A172 (cell line): ENCODE measurements at places on chromosomes 5 and 9.

DNA sequence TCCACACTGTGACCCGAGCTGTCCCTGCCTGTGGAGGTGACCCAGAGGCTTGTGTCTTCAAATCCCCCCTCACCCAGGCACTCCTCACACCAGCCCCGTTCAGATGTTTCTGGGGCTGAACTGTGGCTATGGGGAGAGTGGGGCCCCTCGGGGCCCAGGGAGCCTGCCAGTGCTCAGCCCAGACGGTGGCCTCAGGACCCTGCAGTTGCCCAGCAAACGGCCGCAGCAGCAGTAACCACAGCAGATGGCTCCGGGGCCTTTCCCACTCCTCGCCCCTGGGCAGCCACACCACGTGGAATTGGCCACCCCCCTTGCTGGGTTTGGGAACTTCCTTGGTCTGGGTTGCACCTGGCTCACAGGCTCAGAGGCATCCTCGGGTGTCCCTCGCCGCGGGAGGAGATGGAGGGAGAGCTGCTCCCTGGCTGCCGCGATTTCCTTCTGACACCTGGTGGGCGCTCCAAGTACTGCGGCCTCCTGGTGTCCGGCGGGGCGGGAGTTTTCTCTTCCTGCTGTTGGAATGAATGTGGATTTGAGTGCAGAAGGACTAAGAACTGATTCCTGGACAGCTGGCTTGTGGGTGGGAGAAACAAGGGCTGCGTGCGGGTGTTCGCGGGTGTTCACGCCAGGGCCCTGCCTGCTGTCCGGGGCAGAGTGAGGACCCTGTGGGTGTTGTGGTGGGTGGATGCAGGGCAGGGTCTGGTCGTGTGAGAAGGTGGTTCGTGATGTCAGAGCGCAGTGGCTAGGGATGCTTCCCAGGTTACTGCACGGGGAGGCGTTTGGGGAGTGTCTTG, 97.5 kb downstream of the COL5A1 start:
- DNase-seq, result peak; percentile 50

DNA sequence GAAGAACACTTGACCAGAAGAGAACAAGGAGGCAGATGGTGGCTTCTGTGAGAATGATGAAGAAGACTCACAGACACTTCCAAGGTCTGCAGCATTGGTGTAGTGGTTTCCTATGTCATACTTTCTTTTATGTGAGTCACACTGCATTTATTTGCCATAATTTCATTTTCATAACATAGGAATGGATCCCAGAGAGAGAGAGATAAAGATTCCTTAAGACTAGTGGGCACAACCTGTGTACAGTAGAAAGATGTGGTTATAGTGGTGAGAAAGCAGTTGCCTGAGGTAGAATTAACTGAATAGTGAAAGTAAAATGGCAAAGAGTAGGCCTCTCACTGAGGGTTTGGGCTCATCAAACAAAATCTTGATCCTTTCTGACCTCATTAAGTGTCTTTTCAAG, 7.6 kb upstream of the CCDC152 start:
- no peak for DNase-seq

GRCh38 chr5:63401436-63402046, 560.7 kb downstream of the HTR1A start:
- peak; percentile 36 for DNase-seq

DNA sequence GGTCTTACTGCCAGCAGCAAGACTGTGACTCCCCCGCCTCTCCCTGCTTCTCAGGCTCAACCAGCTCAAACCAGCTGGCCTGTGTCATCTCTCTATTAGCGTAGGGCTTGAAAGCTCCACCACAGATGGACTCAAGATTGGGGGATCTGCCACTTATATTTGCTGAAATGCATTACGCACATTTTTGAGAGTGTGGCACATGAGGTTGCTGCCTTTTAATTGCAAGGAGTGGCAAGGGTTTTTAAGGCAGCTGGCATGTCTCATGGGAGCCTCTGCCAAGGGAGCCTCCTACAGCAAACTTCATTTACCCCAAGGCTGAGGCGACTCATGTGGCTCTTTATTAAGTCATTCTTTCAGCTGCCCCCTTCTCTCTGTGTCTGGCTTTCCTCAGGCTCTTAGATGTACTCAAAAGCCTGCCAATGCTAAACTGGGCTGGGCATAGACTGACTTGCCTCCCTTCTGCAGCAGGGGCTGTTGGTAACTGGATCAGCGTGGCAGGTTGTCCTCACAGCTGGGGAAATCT, 219.3 kb downstream of the SMARCA2 start:
- no peak for DNase-seq

DNA sequence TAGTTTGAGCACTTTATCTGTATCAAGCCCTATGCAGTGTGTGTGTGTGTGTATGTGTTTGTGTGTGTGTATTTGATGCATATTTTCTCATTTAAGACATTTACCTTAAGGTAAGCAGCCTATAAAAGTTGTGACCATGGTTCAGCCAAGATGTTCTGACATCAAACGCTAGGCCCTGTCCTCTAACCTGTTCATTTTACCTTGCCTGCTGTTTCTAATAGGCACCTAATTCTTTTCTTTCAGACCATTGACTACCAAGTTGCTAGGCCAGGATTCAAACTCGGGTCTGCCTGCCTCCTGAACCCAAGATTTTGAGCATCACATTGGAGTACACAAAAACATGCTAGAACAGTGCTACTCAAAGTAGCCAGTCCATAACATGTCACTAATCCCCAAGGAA, 274.5 kb downstream of the PLK2 start:
- DNase-seq, result no peak

GRCh38 chr5:672329-673160, 20.6 kb downstream of the TPPP start:
- peak; percentile 47 for DNase-seq

- DNase-seq, result peak; percentile 25
These were observed 62.2 kb upstream of the IL33 start for GRCh38 chr9:6153425-6153824.

GRCh38 chr5:127556609-127557334, 39.3 kb downstream of the PRRC1 start:
- DNase-seq, result no peak

DNA sequence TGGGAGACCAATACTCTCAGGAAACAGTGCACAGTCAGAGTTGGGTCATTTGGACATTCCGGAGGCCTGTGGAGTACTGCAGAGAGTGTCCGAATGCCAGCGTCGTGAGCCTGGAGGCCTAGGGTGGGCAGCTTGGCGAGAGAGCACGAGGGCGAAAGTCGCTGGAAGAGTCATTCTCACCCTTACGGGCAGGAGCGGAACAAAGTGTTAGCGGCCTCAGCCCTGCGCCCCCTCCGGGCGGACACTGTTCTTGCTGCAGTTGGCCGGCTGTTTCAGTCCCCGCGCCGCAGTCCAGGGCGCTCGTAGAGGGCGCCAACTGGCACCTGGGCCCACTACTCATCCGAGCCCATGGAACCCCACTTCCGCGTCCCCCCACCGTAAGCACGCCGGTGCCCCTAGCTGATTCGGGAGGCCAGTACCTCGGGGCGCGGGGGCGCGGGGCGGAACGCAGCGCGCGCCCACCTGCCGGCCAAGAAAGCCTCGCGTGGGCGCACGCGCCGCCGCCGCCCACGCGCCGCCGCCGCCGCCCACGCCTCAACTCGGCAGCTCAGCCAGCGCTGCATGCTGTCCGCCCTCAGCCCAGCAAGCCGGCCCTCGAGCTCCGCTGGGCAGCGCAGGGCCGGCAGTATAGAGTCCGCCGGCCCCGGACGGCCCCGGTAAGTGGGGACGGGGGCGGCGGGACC, 99.7 kb upstream of the CCL21 start:
- DNase-seq, result no peak

DNA sequence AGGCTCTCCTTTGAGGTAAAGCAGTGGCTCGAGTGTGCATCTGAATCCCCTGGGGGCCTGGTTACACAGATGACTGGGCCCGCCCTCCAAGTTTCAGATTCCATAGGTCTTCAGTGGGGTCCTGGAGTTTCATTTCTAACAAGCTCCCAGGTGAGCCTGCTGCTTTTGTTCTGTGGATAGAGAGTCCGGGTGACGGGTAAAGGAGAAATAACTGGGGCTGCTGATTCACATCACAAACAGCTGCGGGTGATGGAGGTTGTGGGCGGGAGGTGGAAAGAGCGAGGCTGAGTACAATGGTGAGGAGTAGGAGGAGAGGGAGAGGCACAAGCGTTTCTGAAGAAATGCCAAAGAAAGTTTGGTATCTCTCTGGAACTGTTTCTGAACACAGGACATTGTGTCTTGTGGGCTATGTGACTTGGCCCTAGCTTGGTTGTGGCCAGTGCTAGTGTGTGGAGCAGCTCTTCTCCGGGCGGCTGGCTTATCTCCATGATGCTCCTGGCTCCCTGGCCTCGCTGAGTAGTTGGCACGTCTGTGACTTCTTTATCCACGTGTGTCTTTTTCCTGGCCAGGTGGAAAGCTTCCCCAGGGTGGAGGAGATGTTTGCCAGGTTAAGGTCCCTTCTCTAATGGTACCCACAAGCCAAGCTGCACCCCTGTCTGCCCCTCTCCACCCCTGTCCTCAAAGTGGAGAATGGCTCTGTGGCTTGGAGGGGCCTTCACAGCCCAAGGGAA, 61.7 kb downstream of the HSPA4 start:
- DNase-seq, result peak; percentile 24

GRCh38 chr9:129866394-129867135, 31.3 kb downstream of the USP20 start:
- DNase-seq, result no peak

GRCh38 chr9:116501871-116502270, 185.2 kb upstream of the TRIM32 start:
- DNase-seq, result peak; percentile 29

GRCh38 chr5:83914662-83915418, 194.2 kb upstream of the HAPLN1 start:
- DNase-seq, result no peak

- no peak for DNase-seq
These were observed 264.4 kb upstream of the WWC1 start for GRCh38 chr5:168027007-168027406.

DNA sequence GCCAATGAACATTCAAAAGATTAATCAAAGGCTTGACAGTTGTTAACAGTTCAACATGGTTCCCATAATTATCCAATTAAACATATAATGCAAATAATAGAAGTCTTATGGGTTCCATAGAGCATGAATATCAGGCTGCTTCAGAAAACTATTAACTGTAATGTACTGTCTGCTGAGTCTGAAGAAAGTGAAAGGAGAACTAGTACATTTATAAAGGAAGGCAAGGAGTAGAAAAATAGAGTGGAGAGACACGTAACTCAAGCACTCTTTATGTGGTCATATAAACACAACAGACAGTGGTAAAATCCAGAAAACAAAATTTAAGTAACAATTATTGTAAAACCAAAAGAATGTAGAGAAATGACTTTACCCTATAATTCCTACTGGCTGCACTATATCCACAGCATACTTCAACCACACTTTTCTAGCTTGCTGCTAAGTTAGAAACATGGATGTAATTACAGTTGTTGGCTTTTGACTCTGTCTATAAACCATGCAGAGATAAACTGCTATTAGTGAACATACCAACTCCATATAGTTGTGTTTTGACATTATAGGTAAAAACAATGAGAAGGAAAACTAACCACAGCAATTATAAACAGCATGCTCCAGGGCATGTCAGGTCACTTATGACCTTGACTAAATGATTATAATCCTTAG, 32.7 kb downstream of the NFIB start:
- no peak for DNase-seq

DNA sequence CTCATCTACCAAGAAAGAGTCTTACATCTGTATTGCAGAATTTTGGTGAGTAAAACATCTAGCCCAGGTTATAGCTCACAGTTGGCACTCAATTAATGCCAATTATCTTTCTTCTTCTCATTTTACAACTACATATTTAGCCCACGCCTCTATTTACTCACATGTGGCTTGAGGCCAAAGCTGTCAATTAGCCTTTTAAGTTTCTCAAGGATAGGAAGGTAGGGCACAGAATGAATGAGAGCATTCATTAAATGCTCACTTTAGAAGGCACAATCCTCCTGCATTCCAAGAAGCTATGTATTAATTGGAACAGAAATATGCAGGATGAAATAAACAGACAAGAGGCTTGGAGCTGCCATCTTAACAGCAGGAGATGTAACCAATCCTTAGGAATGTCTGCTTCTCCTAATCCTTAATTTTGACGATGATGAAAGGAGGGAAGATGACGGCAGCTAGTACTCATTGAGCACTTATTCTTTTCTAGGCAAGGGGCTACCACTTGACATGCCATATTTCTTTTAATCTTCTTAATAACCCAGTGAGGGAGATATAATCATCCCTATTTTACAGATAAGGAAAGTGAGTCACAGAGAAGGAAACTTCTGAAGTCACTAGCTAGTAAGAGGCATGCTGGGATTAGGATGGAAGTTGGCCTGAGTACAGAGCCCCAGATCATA, 30.8 kb upstream of the PANK3 start:
- peak; percentile 30 for DNase-seq

- DNase-seq, result peak; percentile 82
These were observed 209.6 kb upstream of the PDE4D start for GRCh38 chr5:60102961-60103693.

- no peak for DNase-seq
These were observed 185.0 kb downstream of the SREK1 start for GRCh38 chr5:66329078-66329477.

- DNase-seq, result peak; percentile 43
These were observed 1.7 kb downstream of the ASB6 start for GRCh38 chr9:129640086-129640870.

GRCh38 chr5:53469946-53470687, 10.3 kb upstream of the FST start:
- DNase-seq, result peak; percentile 72

GRCh38 chr5:158288272-158288657, 429.3 kb upstream of the CLINT1 start:
- no peak for DNase-seq

- DNase-seq, result no peak
These were observed 3.1 kb downstream of the CCDC183 start for GRCh38 chr9:136799079-136799853.

DNA sequence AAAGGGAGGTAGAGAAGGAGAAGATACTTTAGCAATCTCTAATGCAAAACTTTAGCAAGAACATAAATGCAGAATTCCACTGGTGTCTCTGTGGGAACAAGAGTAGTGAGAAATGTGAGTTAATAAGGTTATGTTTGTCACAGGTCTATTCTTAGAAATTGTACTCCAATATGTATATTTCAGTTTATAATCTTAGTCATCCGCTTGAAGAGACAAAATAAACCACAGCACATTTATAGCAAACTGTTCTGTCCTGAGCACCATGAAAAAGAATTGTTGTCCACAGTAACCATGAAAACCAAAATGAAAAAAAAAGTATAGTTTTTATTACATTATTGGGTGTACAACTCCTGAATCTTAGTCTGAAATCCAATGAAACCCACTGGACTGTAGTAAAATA, 93.6 kb upstream of the TSLP start:
- DNase-seq, result no peak

GRCh38 chr5:178533136-178533535, 57.1 kb downstream of the COL23A1 start:
- DNase-seq, result no peak

DNA sequence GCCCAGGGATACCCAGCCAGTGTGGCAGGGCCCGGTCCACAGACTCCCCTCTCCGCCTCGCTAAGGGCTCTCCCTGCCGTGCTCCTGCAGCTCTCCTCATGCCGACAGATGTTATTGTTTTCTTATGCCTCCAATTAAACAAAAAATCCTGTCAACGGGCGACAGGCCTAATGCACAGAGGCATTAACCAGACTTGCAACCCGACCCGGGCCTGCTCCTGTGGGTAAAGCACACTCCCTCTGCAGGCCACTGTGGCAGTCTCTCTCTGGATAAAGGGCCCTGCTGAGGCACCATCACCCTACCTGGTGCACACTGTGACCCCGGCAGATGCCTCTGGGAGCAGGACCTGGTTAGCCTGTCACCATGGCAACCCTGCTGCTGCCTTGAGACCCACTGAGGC, 27.5 kb upstream of the HAND1 start:
- no peak for DNase-seq

GRCh38 chr5:78587081-78587774, 61.3 kb downstream of the LHFPL2 start:
- no peak for DNase-seq

- no peak for DNase-seq
These were observed 188.7 kb upstream of the ITGA1 start for GRCh38 chr5:52598968-52599367.
